Astrocyte of the cerebellum (primary cell): ENCODE measurements at places on chromosomes 16 and 17.

DNA sequence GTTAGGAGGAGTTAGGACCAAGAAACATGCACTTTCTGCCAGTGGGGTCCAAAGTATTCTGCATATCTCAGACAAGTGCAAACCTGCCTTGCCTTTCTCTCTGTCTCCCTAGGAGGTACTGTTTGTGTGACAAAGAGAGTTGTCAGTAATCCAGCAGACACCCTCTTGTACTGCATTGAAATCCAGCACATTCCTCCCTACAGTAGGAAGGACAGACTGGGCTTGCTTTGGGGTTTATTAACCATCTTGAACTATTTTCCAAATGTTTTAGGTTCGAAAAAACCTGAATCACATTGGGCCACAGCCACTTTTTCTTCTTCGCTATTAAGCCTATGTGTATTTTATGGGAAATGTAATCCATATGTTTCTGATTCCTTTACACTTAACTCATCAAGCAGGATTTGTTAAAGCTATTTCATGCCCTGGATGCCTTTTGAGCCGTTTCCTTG lies 204.2 kb upstream of the KCNJ16 start:
- DNase-seq: peak; percentile 48

GRCh38 chr16:84716740-84717139 lies 16.9 kb downstream of the USP10 start:
- DNase-seq: no peak

- DNase-seq: peak; percentile 48
Measured at GRCh38 chr17:76515274-76515949, 14.2 kb upstream of the RHBDF2 start.

- no peak for DNase-seq
Measured at GRCh38 chr16:12920739-12921138, 19.3 kb downstream of the SHISA9 start.

- DNase-seq: peak; percentile 32
Measured at GRCh38 chr17:60311936-60312335, 80.0 kb downstream of the USP32 start.

- DNase-seq: no peak
Measured at GRCh38 chr16:65120461-65120830, 1.4 kb downstream of the CDH11 start.

- DNase-seq: no peak
Measured at GRCh38 chr17:78144736-78145641, 1.2 kb upstream of the C17orf99 start.

- no peak for DNase-seq
Measured at GRCh38 chr16:20073203-20074098, at the start of gene GPR139. Gene GPR139 (minus strand): TSS chr16:20073890. CDS start chr16:20073616, 274 bp downstream.

GRCh38 chr17:73465953-73466230 lies 154.1 kb upstream of the CDC42EP4 start:
- no peak for DNase-seq

DNA sequence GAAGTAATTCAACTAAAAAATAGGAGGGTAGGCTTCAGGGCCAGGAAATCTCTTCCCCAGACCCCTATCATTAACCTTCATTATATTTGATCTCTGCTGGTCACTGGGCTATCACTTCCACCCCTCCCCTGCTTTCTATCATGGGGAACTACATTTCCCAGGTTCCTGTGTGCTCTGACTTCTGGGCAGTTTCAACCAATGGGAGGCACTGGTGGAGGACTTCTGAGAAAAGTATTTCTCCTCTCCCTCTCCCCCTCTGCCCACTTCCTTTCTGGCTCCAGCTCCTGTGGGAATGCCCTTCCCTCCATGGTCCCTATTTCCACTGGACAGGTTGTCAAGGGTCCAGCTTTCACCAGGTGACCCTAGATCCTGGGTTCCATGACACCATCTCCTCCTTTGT lies 364.4 kb downstream of the C16orf95 start:
- no peak for DNase-seq

GRCh38 chr16:79601931-79602627 lies 1.5 kb upstream of the MAF start:
- DNase-seq: peak; percentile 75

DNA sequence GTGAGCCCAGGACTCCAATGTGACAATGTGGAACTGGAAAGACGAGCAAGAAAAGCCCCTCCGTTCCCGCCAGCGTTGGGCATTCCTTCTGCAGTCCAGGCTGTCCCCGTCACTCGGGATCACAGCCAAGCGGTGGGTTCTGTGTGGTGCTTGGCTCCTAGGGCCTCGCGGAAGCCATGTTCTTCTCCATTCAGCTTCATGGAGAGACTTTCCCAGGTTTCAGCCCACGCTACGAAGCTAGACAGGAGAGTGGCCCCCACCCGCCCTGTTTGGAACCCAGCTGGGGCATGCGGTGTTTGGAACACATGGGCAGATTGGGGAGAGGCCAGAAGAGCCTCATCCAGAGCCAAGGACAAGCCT lies 5.8 kb downstream of the LMF1 start:
- no peak for DNase-seq

DNA sequence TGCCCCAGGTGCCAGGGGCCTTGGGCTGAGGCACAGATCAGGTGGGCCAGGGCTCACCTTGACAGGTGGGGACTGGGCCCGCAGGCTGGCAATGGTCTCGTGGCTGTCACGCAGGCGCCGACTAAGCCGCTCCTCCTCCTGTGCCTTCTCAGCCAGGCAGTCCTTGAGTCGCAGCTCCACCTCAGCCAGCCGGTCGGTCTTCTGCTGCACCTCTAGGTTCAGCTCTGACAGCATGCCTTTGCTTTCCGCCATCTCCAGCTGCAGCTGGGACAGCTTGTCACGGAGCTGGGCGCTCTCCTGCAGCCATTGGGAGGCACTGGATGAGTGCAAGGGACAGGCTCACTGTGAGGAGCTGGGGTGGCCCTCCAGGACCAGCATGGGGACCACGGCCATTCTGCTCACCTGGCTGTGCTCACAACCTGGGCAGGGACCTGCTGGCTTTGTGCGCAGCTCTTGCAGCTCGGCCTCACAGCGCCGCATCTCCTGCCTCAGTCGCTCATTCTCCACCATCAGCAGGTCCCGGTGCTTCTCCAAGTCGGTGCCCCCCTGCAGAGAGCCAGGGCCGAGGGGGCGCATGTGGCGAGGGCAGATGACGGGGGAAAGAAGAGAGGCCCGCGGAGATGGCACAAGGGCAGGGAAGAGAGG lies 31.0 kb downstream of the KIFC3 start:
- no peak for DNase-seq

DNA sequence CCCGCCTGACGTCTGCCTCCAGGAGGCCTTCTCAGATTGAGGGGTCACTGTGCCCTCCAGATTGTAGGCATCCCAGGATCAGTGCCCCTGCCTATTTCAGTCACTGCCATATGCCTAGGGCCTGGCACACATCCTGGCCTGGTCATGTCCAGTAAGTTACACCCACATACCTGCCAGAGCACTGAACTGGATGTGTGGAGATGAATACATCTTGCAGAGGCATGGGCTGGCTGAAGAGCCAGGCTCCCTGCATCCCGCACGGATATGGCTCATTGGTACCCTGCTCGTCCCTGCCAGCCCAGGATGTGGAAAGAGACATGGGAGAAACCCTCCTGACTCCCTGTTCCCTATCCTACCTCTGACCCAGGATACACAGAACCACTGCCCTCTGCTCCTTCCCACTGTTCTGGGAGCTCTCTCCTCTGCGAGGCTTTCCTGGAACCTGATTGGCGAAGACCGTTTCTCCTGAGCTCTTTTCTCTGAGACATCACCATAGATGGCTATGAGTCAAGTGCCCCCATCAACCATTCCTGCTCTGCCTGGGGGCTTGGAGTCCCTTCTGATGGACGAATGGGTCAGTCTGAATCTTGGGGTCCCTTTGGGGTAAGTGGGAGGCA lies 40.0 kb upstream of the TAC4 start:
- no peak for DNase-seq

GRCh38 chr17:19486351-19487023 lies 47.2 kb upstream of the SLC47A1 start:
- DNase-seq: no peak

DNA sequence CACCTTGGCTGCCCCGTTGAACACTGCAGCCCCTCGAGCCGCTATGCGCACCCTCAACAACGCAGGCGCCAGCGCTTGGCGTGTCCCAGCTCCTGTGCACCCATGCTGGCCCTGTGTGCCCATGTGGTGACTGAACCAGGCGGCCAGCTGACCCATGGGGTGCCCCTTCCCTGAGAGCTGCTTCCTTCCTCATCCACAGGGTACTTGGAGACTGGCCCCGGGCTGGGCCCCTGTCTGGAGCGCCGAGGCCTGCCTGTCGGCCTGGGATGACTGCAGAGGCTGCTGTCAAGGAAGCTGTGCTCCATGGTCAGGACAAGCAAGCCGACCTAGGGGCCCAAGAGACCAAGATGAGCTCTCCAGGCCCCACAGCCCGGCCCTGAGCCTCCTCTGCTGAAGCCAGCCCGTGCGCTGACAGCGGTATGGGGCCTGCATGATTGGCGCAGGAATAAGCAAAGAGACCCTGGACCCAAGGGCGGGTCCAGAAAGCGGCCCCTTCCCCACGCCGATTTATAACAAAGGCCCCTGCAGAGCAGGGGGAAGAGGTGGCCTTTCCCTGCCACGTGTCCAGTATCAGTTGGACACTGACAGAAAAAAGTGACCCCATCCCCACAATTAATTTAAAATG lies 21.6 kb upstream of the BAHCC1 start:
- no peak for DNase-seq

GRCh38 chr17:59807892-59808509 lies 84.7 kb downstream of the TUBD1 start:
- DNase-seq: no peak

DNA sequence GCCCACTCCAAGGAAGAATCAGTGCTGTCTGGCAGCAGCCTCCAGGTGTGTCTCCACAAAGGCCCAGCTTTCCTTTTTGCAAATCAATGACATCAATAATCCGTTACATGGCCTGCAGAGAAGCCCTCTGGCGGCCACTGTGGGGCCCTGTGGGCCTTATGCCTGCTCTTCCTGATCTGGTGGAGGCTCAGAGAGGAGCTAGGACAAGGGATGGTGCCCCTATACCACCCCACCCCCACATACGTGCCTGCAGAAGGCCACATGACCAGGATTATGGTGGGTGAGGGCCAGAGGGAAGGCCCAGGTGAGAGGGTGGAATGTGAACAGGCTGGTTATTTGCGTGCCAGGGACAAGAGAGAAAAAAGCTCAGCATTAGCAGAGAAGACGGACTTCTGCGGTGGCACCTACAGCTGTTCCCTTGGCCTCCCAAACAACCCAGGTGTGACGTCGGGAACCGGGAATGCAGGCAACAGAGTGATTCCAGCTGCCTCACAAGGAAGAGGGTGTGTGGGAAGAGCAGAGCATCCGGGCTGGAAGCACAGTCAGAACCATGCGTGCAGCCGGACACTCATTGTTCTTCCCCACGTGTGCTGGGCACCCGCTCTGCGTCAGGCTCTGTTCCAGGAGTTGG lies 22.5 kb downstream of the EIF4A3 start:
- no peak for DNase-seq

GRCh38 chr16:78619811-78620210 lies 520.4 kb downstream of the WWOX start:
- no peak for DNase-seq

GRCh38 chr17:14715561-14715960 lies 414.7 kb downstream of the HS3ST3B1 start:
- no peak for DNase-seq

DNA sequence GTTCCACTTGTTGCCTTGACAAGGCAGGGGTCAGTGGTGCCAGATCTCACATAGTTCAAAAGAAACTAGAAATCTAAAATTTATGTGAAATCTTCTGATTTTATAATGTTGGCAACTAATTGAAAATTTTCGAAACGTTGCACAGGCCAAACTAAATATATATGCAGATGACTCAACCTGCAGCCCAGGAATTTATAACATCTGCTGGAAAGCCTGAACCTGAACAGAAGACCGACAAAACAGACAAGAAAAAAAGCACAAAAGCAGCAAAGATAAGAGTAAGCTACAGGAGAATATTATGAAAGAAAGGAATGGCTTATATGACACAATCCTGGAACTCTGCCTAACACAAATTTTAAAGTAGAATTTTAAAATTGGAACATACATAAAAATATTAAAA lies 207.6 kb downstream of the CEP112 start:
- DNase-seq: peak; percentile 19

DNA sequence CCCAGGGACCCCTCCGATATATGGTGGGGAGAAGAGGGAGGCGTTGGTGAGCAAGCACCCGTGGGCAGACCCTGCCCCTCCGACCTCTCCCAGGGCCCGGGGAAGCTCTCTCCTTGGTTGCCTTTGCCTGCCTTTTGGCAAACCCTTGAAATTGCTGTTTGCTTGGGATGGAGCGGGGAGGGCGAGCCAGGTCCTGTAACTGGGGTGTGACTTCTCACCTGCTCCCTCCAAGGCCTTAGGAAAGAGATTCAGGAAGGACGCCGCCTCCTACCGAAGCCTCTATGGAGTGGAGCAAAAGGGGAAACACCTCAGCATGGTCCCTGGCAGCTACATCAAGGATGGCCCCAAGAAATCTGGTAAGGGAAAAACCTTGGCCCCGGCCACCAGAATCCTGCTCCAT lies 4.6 kb downstream of the C16orf78 start:
- DNase-seq: no peak

- DNase-seq: no peak
Measured at GRCh38 chr17:30580916-30581315, 103.7 kb downstream of the GOSR1 start.

- peak; percentile 83 for DNase-seq
Measured at GRCh38 chr17:27315322-27315721, 21.4 kb downstream of the WSB1 start.

DNA sequence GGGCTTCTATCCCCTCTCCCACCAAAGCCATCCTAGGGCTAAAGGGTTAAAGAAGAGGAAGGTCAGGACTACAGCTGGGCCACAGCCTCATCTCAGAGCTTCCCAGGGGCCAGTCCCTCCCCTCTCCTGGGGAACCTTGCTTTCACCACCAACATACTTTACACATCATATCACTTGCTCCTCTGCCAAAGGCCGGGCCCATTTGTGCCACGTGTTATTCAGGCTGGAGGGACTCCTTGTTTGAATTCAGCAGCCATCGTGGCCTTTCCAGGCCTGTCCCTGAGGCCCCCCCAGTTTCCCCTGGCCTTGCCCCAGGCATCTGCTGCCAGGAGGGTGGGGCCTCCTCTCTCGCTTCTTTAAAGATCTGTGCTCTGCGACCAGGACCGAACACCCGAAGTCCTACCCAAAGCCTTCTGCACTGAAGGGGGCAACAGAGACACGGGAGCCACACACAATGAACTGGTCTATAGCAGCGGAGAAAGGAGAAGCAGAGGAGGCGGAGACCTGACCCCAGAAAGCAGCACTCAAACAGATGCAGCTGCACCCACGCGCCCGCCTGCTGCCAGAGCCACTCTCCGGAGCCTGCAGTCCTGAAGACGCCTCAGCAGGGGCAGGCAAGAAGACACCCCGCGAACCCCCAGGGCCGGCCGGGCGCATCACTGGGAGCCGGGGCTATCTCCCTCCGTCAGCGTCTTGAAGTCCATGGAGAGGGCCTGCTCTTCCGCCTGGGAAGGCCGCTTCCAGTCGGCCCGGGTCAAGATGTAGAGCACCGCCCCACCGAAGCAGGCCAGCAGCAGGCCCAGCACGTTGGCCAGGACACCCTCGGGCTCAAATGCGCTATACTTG lies 12.1 kb downstream of the CYB561 start:
- peak; percentile 89 for DNase-seq
